ENCODE measurements at places on chromosomes 12 and 14.

DNA sequence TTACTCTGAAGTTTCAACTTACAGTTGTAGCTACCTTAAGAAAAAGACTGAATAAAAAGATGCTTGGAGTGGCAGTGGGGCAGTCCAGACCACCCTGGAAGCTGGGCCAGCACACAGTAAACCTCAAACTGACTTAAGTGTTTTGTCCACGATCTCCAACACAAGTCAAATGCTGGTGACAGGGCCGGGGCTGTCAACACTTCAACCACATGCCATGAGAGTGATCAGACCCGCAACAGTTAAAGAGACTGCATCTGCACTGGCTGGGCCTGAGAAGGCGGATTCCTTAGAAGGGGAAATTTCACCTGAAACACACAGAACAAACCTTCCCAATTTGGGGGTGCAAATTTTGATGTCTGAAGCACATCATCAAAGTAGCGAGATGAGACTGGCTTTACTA is 223.5 kb upstream of the CAND1 start:
- no peak for DNase-seq

DNA sequence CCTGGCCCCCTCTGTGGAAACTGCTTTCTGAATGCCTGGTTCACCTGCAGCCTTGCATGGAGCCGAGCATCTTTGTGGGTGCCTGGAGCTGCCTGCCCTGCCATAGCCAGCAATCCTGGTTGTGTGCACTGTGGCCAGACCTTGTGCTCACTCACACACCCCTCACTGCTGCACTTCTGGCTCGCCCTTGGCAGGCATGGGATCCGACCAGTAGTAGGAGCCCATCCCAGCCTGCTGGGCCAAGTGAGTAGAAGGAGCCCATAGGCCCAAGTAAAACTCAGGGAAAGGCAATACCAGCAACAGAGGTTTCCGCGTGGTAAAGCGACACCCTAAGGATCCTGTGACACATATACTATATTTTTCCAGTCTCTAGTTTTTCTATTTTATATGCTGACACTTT is 270.0 kb upstream of the NAV3 start:
- no peak for DNase-seq

DNA sequence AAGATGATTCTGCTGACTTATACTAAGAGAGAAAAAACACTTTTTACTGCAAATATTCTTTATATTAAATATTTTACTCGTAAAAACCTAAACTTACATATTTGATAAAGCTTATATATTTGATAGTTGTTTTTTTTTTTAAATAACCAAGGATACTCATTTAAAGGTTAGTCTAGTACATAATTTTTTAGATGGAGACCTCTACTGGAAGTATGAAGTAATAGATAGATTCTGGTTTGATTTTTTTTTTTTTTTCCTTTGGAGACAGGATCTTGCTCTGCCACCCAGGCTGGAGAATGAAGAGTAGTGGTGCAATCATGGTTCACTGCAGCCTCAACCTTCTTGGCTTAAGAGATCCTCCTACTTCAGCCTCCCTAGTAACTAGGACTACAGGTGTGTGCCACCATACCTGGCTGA is 16.4 kb downstream of the ARID2 start:
- no peak for DNase-seq

GRCh38 chr14:53925201-53925766 is 31.3 kb downstream of the BMP4 start:
- no peak for DNase-seq

DNA sequence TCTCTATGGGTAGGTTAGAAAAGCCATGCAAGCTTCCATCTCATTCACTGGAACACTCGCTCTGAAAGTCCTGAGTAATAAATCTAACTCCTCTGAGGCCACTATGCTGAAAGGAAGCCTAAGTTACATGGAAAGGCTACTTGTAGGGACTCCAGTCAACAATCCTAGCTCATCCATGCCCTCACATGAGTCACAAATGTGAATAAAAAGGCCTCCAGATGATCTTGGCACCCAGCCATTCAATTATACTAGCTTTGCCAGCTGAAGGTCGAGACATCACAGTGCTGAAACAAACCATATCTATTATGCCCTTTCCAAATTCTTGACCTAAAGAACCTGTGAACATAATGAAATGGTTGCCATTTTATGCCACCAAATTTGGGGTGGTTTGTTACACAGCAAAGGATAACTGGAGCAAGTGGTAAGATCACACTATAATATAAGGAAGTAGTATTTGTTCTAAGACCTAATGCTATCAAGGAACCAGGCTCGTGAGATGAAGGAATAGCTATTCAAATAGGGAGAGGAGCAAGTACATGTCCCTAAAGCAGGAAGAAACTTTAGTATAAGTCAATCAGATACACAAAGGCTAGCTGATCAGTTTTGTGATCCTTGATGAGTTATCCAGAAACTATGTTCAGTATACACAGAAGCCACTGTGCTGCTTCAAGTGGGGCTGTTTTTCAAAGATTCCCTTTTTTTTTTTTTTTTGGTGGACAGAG is 142.1 kb downstream of the MED13L start:
- no peak for DNase-seq

- DNase-seq, result no peak
These were observed 924.8 kb downstream of the NRXN3 start for GRCh38 chr14:79094951-79095350.

DNA sequence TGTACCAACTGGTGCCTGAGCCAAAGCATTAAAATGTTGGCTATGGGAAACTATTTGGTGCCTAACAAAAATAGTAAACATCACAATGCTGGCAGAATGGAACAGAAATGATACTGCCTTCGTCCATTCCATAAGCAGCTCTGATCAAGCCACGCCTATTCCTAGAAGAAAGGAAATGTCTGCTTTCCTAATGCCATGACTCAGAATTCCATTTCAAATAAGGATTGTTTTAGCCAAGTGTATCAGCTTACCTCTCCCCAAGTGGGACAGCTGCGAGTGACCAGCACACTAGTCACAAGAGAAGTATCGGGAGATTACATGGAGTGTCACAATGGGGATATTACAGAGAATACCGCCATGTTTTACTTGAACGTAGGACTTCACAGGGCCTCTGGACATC is 38.7 kb downstream of the GLT8D2 start:
- no peak for DNase-seq

GRCh38 chr14:30725763-30726162 is 103.6 kb downstream of the SCFD1 start:
- DNase-seq, result no peak

- no peak for DNase-seq
These were observed 13.4 kb downstream of the GPRC5D start for GRCh38 chr12:12938541-12938940.

DNA sequence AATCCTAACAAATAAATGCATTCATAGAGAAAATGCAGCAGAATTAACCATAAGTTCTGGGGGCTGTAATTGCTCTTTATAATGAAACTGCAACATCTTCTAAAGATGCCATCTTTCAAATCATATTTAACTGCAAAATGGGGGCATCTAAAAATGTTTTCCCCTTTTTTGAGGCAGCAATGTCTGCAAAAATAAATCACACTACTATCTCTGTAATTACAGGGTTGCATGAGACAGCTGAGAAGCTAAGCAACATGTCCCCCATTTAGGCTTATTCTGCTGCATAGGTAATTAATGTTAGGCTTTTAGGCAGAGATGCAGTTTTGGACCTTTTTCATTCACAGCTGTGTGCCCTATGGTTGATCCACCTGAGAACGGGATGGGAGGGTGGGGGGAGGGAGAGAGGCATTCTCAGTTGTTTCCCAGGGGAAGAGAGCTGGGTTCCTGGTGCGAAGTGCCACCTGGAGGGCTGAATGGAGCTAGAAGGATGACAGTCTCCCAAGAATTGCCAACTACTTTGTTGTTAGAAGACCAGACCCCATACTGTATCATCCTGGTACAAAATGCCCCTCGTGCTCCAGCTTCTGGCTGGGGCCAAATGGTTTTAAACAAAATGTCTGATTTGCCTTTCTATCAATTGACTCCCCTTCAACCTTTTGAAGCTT is 154.2 kb downstream of the APAF1 start:
- no peak for DNase-seq

GRCh38 chr12:123748661-123749060 is 13.4 kb upstream of the DNAH10 start:
- DNase-seq, result no peak

DNA sequence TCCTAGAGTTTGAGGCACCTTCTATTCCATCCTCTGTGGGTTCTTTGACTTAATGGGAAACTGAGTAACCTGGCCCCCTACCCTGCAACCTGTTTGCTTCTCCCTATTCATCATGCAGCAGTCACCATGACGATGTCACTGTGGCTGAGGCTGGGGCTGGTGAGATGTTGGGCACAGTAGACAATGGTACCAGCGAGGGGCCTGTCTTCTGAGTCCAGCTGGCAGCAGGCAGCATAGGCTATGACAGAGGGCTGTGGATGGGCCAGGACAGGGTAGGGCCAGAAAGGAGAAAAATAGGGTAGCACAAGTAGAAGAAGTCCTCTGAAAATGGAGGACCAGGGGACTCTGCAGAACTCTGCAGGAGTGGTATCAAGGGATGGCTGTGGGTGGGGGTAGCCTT is 2.0 kb downstream of the CIROP start:
- no peak for DNase-seq

DNA sequence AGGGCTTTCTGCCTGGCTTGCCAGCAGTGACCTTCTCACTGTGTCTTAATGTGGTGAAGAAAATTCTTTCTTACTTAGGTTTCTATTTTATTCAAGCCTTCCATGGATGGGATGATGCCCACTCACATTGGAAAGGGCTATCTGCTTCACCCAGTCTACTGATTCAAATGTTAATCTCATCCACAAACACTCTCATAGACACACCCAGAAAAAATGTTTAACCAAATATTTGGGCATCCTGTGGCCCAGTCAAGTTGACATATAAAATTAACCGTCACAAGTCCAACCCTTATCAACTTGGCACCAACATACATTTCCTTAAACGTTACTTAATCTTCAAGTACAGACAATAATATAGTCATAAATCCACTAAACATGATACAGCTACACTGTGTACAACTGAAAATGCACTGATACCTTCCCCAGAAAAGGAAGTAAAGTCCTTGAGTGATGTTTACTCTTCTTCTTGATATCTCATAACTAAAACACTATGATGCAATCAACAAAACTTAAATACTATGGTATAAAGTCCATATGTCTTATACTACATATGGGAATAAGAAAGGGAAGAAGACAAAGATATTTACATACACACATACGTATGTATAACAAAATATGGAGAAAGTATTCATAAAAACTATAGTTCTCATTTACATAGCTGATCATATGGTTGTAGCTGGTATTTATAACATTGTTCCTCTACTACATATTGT is 394.7 kb upstream of the NOVA1 start:
- DNase-seq, result no peak

GRCh38 chr14:102902523-102903247 is 19.8 kb upstream of the AMN start:
- no peak for DNase-seq

GRCh38 chr14:74942608-74943007 is 12.8 kb downstream of the PGF start:
- DNase-seq, result no peak

Data from NCI-H1048 (cell line).